ENCODE measurements at places on chromosomes 3 and 15.

DNA sequence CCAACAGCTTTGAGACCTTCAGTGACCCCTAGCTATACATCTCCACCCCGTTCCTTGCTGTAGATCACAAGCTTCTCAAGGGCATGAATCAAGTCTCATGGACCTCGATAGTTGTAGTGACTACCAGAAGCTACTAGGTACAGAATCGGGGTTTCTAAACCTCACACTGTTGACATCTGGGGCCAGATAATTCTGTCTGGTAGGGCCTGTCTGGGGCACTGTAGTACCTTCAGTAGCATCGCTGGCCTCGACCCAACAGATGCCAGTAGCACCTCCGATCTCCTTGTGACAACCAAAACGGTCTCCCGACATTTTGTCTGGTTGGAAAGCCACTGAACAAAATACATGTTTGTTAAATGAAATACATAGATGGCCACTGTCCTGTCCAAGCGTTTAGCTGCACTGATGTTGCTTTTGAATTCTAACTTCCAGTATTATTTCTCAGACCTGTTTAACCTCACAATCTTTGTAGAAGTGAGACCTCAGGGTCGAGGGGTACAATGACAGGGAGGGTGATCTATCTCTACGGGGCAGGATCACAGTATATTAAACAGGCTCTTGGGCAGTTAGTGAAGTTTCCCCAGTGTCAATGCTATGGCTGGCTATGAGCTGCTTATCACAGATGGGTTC, 262.5 kb upstream of the IGF1R start:
- DNase-seq, result no peak

- DNase-seq, result no peak
These were observed 774.7 kb upstream of the NECTIN3 start for GRCh38 chr3:110296885-110297284.

- no peak for DNase-seq
These were observed 151.3 kb downstream of the LPP start for GRCh38 chr3:188305220-188305619.

DNA sequence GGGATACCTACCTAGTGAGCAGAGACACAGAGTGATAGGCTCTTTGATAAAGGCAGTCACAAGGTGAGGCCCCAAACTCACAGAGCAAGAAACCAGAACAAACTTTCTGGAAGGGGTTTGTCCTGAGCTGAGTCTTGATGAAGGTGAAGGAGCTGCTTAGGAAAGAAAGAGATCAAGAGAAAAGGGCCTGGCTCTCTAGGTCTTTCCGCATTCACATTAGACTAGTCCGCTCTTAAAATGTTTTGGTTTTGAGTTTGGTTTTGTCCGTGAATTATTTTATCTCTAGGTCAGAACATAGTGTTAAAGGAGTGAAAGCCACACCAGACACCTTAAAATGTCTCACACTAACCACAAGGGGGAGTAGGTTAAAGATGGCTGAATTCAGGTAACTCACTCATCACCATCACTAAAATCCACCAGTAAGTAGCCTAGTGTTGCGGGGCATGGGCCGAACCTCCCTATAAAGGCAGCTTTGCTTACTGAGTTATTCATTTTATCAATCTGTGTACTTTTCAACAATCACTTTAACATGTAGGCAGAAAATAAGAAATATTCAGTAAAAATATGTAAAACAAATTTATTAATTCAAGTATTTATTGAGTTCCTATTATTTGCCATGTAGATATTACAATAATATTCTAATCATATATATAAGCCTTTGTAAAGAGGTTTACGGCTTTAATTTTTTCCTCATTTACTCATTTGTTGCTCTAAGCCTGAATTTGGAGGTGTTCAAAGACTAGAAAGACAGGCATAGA, 121.5 kb upstream of the TSC22D2 start:
- DNase-seq, result no peak

GRCh38 chr15:98493966-98494511, 154.3 kb upstream of the IGF1R start:
- no peak for DNase-seq

GRCh38 chr3:132681421-132681820, 21.3 kb downstream of the UBA5 start:
- no peak for DNase-seq

DNA sequence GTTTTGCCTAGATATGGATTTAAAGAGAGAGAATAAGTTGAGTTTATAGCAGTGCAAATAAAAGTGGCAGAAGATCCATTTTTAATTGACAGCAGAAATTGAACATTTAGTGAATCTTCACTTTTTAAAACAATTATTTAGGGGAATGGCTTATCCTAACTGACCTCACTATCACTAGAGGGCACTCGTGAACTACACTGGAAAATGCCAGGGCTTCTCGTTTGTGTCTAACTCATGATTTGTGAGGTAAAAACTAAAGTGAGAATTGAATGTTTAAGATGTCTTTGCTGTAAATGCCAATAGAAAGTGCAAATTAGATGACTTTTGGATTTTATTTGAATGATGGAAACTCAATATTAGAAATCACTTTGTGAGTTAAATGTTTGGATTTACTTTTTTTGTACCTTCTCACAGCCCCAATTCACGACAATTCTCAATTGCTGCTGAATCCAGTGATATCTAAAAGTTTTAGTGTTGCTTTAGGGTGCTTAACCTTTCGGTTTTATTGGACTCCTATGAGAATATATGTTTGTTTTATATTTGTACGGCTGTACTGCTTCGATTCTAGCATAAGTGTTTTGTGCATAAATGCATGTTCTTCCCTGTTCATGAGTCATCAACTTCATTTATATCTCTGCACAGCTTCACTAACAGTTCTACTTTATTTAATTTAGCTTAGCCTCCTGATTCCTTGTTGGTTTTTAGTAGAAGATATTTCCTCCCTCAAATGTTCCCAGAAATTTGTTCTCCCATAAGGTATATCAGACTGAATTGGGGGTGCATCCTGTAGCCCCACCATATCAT, 462.1 kb downstream of the MFSD1 start:
- DNase-seq, result no peak

DNA sequence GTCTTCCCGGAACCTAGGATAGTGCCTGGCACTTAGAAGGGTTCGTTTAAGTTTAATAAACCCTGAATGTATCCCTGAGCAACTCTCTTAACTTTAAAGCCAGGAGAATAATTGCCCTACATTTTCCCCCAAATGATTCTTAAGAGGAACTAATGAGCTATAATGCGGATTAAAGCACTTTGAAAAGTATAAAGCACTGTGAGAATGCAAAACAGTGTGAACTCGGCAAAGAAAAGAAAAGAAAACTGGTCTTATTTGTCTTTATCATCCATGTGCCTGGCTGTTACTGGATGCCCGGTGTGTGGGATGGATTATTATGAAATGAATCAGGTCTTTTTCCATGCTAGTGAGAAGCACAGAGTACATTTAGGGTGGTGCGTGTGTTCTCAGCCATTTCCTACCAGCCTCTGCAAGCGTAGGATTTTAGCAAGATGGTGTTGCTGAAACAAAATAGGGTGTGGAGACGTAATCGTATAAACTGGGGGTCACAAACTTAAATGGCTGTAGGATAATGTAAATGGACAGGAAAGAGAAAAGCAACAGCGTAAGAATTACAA, 983 bp downstream of the KBTBD12 start:
- no peak for DNase-seq

Data from esophagus squamous epithelium (tissue), 5 donors.